ENCODE measurements at places on chromosomes 6 and 20.

GRCh38 chr6:90460051-90460450, 126.8 kb downstream of the MAP3K7 start:
- H3K4me1 ChIP-seq: no peaks in the 10 kb centered on the region
- no peaks in the 10 kb centered on the region for H3K27me3 ChIP-seq

- no peaks in the 10 kb centered on the region for H3K36me3 ChIP-seq
- H3K4me1 ChIP-seq: peaks cover 11% of the 10 kb centered on the region
- no peak overlapping the region for H3K4me3 ChIP-seq
- no peak overlapping the region for H3K27ac ChIP-seq
- no peak for DNase-seq
Observed at GRCh38 chr20:1945660-1946059, 48.2 kb downstream of the PDYN start.

DNA sequence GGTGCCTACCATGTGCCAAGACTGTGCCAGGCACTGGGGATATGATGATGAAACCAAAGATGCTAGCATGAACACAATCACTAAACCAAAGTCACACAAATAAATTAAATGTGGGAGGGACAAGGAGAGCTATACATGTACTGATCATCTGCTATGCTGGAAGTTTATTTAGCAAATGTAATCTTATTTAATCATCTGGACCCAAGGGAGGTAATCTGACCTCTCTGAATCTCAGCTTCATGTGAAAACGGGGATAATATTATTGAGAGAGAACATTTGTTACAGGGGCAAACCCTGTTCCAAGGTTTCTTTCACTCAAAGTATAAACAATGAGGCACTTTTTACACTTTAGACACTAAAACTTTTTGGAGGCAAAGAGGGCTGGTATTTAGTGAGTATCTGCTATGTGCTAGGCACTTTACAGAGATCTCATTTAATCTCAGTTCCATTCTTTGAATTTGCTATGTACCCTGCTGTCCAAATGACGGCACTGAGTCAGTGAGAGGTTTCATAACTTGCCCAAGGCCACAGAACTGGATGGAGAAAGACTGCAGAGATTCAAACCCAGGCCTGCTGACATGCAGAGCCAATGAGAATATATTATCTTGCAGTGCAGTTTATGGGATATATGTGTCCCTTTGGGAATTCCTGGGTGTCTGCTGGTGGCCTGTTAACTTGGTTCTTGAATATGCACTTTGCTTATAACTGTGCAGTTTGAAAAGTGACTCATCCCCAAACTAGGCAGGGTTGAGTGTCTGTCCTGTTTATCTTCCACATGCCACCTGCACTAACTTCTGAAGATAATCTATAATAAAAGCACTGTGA, 3.3 kb upstream of the ASXL1 start:
- no peak overlapping the region for H3K27ac ChIP-seq
- H3K36me3 ChIP-seq: no peaks in the 10 kb centered on the region
- DNase-seq: no peak
- H3K4me3 ChIP-seq: no peak overlapping the region
- peaks cover 17% of the 10 kb centered on the region for H3K4me1 ChIP-seq

- H3K4me1 ChIP-seq: no peaks in the 10 kb centered on the region
- no peak overlapping the region for H3K27ac ChIP-seq
- no peak overlapping the region for H3K4me3 ChIP-seq
- no peaks in the 10 kb centered on the region for H3K36me3 ChIP-seq
- no peak for DNase-seq
Observed at GRCh38 chr20:63357921-63358905, 2.9 kb downstream of the CHRNA4 start.

DNA sequence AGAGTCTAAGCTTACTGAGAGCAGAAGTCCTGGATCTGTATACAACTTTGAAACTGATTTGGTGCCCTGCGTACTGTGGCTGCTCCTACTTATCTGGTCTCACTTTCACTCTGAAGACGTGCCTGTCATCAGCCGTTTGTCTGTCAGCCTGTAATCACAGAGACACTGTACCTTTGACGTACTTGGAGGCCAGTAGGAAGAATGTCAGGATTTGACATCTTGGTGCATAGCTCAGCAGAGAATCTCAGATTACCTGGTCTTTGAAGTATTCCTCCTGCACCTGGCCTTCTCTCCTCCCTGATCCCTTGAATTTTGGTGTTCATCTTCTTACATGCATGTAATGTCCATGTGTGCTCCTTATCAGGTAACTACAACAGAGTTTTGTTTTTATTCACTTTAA, 37.7 kb downstream of the DSE start:
- H3K36me3 ChIP-seq: no peaks in the 10 kb centered on the region
- DNase-seq: no peak
- peaks cover 62% of the 10 kb centered on the region for H3K4me1 ChIP-seq
- no peaks in the 10 kb centered on the region for H3K27me3 ChIP-seq
- H3K27ac ChIP-seq: no peak overlapping the region
- no peak overlapping the region for H3K4me3 ChIP-seq

- peaks cover 20% of the 10 kb centered on the region for H3K27me3 ChIP-seq
- H3K36me3 ChIP-seq: no peaks in the 10 kb centered on the region
- peak overlapping the region; percentile 73 for H3K4me3 ChIP-seq
- H3K27ac ChIP-seq: no peak overlapping the region
Observed at GRCh38 chr6:108114841-108115597, 40.5 kb upstream of the OSTM1 start.

GRCh38 chr6:144753023-144753705, 468.0 kb downstream of the UTRN start:
- H3K36me3 ChIP-seq: peaks cover 4% of the 10 kb centered on the region
- H3K4me1 ChIP-seq: no peaks in the 10 kb centered on the region
- no peak overlapping the region for H3K4me3 ChIP-seq
- no peaks in the 10 kb centered on the region for H3K27me3 ChIP-seq
- H3K27ac ChIP-seq: no peak overlapping the region
- DNase-seq: no peak

DNA sequence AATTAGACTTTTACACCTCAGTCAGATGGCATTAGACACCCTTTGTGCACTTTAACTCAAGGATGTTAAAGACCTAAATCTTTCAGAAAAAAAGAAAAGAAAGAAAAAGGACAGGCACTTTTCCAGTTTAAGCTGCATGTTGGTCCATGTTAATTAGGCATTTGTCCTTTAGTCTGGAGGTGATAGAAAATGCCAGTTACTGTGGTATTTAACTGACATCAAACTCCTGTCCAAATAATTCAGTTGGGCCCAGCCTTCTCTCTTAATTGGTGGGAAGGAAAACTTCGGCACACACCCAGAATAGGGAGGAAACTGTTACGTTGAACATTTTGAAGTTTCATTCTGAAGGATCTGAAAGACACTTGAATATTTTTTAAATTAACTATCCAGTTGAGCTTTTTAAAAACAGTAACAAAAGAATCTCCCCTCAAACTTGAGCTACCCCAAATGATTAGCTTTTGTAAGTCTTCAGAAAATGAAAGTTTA, 30.3 kb downstream of the RREB1 start:
- H3K4me1 ChIP-seq: peaks cover 20% of the 10 kb centered on the region
- no peak for DNase-seq
- peak overlapping the region; percentile 55 for H3K27ac ChIP-seq
- no peaks in the 10 kb centered on the region for H3K27me3 ChIP-seq

- H3K4me3 ChIP-seq: no peak overlapping the region
- H3K4me1 ChIP-seq: peaks cover 5% of the 10 kb centered on the region
- H3K27ac ChIP-seq: no peak overlapping the region
- H3K27me3 ChIP-seq: no peaks in the 10 kb centered on the region
Observed at GRCh38 chr6:129859524-129859923, 1.6 kb downstream of the TMEM244 start.

DNA sequence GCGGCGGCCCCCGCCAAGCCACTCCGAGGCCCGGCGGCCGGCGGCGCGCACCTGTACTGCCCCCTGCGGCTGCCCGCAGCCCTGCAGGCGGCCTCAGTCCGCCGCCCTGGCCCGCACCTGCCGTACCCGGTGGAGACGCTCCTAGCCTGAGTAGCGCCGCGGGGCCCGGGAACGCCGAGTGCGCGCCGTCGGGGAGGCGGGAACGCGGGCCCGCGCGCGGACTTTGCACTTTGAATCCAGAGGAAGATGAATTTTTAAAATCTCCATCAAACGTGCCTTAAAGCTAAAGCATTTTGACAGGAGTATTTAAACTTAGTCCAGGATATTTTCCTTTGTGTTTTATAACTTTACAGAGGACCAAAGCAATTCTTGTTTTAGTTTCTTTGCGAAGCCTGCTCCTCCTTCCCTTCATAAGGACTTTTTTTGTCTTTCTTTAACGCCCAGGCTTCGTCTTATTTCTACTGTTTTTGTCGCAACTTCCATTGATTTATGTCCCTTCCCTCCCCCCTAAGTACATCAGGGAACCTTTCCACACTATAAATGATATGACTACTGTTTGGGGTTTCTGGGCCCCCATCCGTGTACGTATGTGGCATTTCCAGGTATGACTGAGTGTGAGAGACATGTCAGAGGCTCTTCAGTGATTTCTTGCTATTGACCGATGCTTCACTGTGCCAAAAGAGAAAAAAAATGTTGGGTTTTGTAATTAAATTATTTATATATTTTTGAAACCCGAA, 2.0 kb downstream of the FOXQ1 start:
- H3K4me3 ChIP-seq: no peak overlapping the region
- no peaks in the 10 kb centered on the region for H3K36me3 ChIP-seq
- no peak overlapping the region for H3K27ac ChIP-seq
- peaks cover 7% of the 10 kb centered on the region for H3K27me3 ChIP-seq
- H3K4me1 ChIP-seq: peaks cover 3% of the 10 kb centered on the region
- DNase-seq: no peak

- no peak overlapping the region for H3K4me3 ChIP-seq
- H3K36me3 ChIP-seq: no peaks in the 10 kb centered on the region
- no peak overlapping the region for H3K27ac ChIP-seq
- no peaks in the 10 kb centered on the region for H3K27me3 ChIP-seq
- H3K4me1 ChIP-seq: no peaks in the 10 kb centered on the region
- DNase-seq: no peak
Observed at GRCh38 chr20:47456041-47456537, 45.6 kb upstream of the NCOA3 start.

DNA sequence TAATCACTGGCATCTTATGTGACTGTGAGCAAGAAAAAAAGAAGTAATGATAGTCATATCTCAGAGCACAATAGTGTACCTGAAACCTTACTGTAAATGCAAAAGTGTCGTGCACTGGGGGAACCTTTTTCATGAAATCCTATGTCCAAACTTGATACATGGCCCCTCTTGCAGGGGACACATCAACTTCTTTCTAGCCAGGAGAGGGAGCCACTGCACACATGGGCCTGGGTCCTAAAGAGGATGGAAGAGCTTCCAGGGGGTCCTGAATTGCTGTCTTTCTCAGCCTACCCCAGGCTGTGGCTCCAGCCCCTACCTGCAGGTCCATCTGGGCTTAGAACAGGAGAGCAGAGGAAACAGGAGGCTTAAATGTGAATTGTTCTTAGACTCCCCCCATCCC, 165.7 kb downstream of the SOD2 start:
- no peak for DNase-seq
- H3K27ac ChIP-seq: no peak overlapping the region
- no peaks in the 10 kb centered on the region for H3K27me3 ChIP-seq
- no peaks in the 10 kb centered on the region for H3K36me3 ChIP-seq
- no peak overlapping the region for H3K4me3 ChIP-seq
- H3K4me1 ChIP-seq: peaks cover 6% of the 10 kb centered on the region

DNA sequence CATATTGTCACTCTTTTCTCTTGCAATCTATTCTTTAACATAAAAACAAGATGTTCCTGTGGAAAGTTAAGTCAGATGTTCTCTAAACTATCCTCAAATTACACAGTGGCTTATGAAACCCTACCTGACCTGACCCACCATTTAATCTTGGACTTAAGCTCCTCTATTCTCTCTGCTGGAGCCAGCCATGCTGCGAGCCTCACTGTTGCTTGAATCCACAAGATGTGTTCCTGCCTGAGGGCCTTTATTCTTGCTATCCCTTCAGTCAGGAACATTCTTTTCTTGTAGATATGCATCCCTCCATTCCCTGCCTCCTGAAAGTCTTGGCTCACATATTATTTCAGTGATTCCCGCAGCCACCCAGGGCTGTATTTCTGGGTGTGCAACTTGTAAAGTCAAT, 283.2 kb downstream of the EPHA7 start:
- no peak overlapping the region for H3K27ac ChIP-seq
- H3K4me3 ChIP-seq: no peak overlapping the region
- no peaks in the 10 kb centered on the region for H3K4me1 ChIP-seq

DNA sequence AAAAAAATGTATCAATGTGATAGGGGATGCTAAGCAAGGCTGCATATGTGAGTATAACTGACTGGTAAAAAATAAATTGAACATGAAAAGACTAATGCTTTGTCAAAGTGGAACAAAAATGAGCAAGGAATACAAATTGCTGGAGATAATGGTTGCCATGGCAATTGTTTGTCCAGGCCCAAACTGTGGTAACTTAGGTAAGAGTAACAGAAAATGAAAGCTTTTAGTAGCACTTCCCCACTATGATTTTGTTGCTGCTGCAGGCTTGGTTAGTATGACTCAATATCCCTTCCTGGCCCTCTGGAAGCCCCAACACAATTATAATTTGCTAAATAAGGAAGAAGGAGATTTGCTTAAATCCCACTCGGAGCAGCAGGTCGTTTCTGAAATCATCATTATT, 577.1 kb downstream of the DOK5 start:
- no peak overlapping the region for H3K4me3 ChIP-seq
- H3K27me3 ChIP-seq: no peaks in the 10 kb centered on the region
- H3K36me3 ChIP-seq: no peaks in the 10 kb centered on the region
- no peak for DNase-seq
- H3K4me1 ChIP-seq: no peaks in the 10 kb centered on the region

GRCh38 chr20:19813846-19814640, 56.0 kb downstream of the RIN2 start:
- peaks cover 30% of the 10 kb centered on the region for H3K4me1 ChIP-seq
- no peaks in the 10 kb centered on the region for H3K27me3 ChIP-seq
- H3K4me3 ChIP-seq: no peak overlapping the region
- H3K36me3 ChIP-seq: no peaks in the 10 kb centered on the region

DNA sequence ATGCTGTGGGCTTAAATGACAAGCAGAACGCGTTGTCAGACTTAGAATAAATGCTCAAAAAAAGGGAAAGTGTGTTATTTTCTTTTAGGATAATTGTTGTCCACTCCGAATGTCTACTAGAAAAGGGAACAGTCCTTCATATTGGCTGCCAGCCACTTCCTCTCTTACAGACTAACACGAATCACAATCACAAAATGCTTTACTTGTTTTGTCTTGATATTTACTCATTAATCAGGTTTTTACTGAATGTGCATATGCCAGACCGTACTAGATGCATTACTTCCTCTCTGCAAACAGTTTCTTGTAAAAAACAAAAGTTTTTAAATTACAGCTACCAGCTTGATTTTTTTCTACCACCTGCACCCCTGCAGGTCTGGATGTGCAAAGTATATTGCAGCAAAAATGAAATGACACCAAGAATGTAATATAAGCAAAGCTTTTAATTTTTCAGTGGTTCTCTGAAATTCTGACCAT, 821 bp downstream of the DHX35 start:
- H3K4me3 ChIP-seq: peak overlapping the region; percentile 76
- no peaks in the 10 kb centered on the region for H3K36me3 ChIP-seq
- DNase-seq: no peak
- H3K27me3 ChIP-seq: no peaks in the 10 kb centered on the region

Data from thoracic aorta (tissue), 2 donors.